ENCODE measurements at places on chromosomes 12 and 14.

- no peak for DNase-seq
Observed at GRCh38 chr12:100539202-100539601, 34.3 kb upstream of the GAS2L3 start.

DNA sequence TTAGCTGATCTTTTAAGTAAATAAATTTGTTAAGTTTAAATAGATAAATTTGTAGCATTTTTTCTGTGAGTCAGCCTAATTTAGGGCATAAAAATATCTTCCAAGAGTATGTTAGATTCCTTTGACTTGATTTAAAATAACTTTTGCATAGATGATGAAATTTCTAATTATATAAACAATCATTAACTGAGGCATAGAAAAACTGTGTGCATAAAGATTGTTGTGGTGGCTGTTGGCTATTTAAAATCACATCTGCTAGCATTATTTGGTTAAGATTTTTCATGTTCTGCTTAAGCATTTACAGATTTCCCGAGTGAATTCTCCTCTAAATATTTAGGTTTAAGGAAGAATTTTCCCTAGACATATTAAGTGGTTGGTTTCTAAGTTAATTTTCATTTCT is 223.2 kb downstream of the FSCB start:
- no peak for DNase-seq

- no peak for DNase-seq
Observed at GRCh38 chr12:104469523-104469922, 12.8 kb downstream of the CHST11 start.

- no peak for DNase-seq
Observed at GRCh38 chr12:108589028-108589839, 8.7 kb downstream of the TMEM119 start.

DNA sequence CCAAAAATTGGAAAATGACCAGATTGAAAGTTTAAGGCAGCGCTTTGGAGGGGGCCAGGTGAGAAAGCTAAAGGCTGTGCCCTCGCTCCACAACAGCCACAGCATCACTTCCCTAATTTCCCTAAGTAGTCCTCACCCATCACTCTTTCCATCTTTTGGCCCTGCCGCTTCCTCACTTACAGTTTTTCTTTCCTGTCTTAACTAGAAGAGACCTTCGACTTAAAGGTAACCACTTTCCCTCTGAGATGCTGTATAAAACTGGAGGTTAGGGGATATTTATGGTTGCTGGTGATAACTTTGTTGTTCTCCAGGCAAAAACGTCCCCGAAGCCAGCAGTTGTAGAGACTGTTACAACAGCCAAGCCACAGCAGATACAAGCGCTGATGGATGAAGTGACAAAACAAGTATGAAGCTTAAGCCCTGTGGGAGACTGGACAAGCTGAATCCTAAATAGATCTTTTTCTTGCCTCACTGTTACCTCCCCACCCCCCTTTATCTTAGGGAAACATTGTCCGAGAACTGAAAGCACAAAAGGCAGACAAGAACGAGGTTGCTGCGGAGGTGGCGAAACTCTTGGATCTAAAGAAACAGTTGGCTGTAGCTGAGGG is 4.3 kb downstream of the DDIT3 start:
- DNase-seq, result no peak

DNA sequence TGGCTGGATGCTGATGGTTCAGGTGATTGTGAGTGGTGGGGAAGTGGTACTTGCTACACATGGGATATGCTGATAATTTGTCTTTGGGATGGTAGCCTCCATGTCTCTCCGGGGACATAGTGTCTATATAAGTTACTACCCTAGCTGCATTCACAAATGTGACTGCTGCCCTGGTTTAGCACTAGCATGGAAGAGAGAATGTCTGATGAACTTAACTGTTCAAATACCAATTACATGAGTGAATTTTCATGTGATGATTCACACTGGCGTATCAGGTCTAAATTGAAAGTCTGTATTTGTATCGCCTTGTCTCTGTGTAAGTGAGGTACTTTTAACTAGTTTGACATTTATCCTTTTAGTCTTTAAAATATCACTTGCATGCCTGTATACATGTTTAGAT is 34.4 kb downstream of the ATF7IP start:
- no peak for DNase-seq

DNA sequence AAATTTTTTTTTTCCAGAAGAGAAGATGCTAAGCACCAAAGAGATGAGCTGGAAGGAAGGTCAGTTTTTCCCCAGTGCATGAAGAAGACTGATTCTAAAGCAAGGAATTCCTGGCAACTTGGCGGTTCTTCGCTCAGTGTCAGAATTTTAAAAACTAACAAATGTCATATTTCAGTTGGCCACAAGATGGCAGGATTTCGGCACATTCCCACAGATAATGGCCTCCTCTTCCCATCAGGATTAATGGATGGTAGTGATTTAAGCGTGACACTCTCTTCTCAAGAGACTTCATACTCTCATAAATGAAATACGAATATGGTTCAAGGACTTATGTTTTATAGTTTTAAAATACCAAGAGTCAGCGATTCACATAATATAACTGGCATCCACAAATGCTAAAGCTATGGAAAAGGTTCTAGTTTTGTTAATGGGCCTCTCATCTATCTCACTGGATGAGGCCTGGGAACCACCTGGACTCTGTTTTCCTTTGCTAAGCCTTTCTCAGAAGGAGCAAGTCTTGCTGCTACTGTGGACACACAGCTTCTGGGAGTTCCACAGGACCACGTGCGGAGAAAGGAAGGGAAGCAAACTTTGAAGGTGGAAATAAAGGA is 46.1 kb upstream of the PTPRO start:
- peak; percentile 14 for DNase-seq

DNA sequence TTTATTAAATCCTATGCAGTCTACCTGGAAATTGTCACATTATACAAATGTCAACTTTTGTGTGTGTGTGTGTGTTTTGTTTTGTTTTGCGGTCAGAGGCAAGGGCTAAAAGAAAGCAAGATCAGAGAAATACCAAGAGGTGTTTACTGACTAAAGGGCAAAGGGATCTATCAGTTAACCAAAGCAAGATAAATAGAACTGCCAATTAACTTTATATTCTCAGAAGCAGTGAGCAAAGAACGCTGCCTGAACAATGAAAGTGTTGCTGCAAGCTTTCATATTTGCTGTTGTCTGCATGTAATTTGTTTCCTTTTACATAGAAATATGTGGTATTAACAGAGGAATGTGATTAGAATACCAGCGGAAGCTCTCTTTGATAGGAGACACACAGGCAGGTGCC is 30.9 kb downstream of the CCDC60 start:
- DNase-seq, result no peak

- DNase-seq, result no peak
Observed at GRCh38 chr12:120489018-120489417, 6.9 kb upstream of the DYNLL1 start.
